ENCODE measurements at places on chromosomes 4 and X.

GRCh38 chr4:27046851-27047250 lies 186.2 kb downstream of the STIM2 start:
- DNase-seq = no peak

- peak; percentile 94 for DNase-seq
Measured at GRCh38 chr4:124631760-124632159, 80.8 kb downstream of the ANKRD50 start.

DNA sequence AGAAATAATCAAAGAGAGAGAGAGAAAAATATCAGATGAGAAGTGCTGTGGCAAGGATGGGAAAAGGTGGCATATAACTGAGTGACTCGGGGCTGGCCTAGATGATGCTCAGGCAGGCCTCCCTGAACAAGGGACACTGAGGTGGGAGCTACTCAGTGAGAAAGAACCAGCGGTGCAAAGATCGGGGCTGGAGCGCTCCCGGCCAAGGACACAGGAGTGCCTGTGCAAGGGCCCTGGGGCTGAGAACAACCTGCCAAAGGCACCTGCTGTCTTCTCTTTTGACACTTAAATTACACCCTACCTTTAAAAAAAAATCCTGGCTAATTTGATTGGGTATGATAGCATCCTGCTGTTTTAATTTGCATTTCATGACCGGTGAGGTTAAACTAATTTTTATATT lies 77.7 kb upstream of the C4orf50 start:
- no peak for DNase-seq

- no peak for DNase-seq
Measured at GRCh38 chr4:57194068-57194611, 84.0 kb upstream of the IGFBP7 start.

DNA sequence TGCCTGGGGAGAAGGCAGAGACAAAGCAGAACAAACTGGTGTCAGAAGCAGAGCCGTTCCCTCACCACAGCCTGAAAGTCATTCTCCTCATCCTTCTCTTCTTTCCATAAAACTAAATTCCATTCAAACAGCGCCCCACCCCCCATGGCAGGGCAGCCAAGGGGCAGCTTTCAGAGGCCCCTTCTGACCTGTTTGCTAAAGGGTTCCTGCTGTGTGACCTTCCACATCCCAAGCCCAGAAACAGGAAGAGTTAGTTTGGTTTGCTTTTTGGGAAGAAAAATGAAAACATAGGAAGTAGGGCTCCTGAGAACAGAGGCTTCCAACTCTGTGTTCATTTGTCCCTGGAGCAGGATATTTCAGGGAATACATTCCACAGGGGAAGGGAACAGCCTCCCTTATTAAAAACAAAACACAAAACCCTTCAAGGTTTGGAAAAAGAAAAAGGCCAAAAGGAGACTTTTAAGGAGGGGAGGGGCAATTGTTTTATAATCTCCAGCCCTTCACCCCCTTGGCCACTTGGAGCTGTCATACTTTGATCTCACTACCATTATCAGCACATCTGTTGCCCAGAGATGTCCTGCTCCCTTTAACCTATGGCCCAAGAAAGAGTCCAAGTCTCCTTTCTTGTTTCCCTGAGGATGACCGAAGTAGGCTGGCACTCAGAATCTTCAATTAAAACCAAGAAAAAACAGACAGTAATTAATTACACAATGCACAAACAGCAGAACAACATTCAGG lies 25.3 kb downstream of the STARD8 start:
- no peak for DNase-seq

- no peak for DNase-seq
Measured at GRCh38 chrX:143873343-143873742, 10.5 kb upstream of the UBE2NL start.

DNA sequence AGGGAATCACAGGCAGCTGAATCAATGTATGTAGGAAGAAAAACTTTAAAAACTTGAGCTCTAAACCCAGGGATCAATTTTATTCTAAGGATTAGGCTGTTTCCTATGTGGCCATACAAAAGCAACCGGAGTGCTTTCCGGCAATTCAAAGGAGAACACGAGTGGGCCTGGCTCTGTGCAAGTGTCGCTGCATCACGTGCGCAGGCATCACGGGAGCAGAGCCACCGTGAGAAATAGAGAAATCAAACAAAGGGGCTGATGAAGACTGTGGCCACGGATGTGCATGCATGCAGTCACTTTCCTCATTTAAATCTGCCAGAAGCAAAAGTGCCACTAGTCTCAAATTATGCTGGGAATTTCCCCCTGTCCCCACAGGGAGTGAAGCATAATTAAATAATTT lies 196.9 kb downstream of the NSUN7 start:
- no peak for DNase-seq

- DNase-seq = no peak
Measured at GRCh38 chr4:184804621-184805020, 21.1 kb downstream of the ACSL1 start.

All from retinal pigment epithelial cell (primary cell).